Testis (tissue), 5 donors: ENCODE measurements at places on chromosomes 5 and 9.

DNA sequence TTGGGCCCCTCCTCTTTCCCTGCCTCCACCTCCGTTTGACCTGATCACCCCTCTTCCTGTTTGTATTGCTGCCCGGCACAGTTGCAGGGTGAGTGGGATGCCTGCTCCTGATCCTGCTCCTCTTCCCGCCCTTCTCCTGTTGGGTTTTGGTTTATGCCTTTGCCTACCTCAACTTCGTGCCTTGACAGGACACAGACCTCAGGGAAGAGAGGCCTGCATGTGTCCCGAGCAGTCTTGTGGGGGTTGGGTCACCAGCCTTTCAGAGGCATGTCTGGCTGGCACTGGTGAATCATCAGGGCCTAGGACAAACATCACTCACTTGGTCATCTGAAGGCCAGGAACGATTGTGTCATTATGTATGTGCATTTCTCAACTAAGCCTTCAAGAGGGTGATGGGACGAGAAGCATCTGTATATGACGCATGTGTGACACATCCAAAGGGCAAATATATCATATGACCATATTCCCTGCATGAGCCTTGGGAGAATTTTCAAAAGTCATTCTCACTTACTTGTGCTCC, 56.9 kb downstream of the NPR3 start:
- no peak for DNase-seq

DNA sequence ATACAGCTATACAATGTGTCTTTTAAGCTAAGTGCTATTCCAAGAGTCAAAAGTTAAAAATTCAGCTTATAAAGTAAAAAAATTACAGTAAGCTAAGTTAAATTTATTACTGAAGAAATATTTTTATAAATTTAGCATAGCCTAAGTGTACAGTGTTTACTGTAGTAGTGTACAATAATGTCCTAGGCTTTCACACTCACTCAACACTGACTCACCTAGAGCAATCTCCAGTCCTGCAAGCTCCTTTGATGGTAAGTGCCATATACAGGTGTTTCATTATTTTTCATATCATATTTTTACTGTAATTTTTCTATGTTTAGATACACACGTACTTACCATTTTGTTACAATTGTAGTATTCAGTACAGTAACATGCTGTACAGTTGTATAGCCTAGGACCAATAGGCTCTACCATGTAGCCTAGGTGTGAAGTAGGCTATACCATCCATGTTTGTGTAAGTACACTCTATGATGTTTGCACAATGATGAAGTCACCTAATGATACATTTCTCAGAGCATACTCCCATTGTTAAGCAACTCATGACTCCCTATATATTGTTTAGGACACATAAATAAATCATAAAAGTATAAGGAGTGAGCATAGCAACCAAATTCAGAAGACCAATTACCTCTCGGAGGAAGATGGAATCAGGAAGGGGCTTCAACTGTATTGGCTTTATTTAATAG, 165.1 kb upstream of the SLC30A5 start:
- DNase-seq: no peak

GRCh38 chr9:90929626-90930025, 128.0 kb downstream of the SYK start:
- no peak for DNase-seq

DNA sequence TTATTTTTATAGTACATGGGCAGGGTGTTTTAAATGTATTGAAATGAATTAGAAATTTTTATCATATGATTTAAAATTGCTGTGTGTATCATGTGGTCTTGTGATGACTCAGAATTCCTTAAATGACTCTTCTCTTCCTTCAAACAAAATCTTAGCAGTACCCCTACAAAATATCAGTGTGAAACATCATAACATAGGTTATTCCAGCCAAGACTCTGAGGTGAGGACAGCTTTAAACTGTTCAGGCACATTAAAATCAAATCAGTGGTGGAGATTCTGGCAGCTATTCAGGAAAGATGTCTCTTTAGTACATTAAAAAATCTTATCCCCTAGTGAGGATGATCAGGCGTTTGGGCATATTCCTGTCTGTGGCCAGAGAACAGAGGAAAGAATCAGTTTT, 174.0 kb downstream of the MAN2A1 start:
- DNase-seq: no peak

- no peak for DNase-seq
These were observed 262.3 kb downstream of the NSG2 start for GRCh38 chr5:174307656-174308271.

DNA sequence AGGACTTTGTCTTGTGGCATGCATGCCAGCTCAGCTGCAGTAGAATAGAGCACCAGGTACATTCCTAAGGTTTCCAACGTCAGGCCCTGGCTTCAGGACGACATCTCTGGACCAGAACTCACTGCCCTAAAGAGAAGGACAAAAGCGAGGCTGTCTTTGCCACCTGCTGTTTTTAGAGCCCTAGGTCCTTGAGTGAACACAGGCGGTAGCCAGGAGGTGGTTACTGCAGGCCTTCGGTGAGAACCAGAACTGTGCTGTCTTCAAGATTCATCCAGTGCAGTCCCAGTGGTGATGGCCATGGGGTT, 288.9 kb upstream of the CDH18 start:
- DNase-seq: no peak

DNA sequence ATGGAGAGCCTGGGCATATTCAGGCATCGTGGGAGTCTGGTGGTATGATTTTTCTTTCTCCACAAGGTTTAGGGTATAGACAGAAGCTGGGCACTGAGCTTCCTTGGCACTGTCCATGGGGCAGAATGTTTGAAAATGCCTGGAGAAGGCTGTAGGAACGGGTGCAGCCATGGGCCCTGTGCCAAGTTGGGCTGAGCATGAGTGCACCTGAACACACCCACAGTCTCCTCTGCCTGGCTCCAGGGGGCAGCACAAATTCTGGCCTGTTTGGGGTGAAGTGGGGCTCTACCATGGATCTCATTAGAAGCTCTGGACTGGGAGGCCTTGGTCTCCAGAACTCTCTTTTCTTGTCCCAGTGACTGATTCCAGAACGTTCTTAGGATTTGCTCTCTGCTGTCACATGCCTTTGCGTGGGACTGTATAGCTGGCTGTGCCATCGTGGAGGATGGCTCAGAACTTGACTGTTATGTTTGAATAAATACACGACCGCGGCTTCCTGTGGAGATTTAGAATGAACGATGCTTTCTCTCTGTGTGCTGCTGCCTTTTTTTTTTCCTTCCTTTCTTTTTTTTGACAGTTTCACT, 229.8 kb downstream of the FANCC start:
- DNase-seq: no peak

GRCh38 chr5:126855266-126855665, 78.3 kb downstream of the LMNB1 start:
- DNase-seq: no peak

- DNase-seq: no peak
These were observed 87.9 kb downstream of the SLC1A3 start for GRCh38 chr5:36694351-36694750.

DNA sequence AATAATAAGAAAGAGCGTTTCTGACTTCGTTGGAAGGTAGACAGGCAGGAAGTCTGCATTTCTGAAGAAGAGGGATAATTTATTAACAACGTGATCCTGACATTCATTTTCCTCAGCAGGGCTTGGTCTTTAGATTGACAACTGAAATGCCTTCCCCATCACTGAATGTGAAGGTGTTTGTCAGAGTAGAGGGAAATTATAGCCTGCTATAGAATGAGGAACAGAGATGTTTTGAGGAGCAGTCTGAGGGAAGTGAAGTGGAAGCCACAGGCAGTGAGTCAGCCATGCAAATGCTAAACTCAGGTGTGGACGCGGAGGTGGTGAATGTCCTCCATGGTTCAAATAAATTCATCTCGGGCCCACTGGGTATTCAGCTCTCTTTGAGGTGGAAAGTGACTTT, 30.5 kb downstream of the C7 start:
- DNase-seq: no peak

DNA sequence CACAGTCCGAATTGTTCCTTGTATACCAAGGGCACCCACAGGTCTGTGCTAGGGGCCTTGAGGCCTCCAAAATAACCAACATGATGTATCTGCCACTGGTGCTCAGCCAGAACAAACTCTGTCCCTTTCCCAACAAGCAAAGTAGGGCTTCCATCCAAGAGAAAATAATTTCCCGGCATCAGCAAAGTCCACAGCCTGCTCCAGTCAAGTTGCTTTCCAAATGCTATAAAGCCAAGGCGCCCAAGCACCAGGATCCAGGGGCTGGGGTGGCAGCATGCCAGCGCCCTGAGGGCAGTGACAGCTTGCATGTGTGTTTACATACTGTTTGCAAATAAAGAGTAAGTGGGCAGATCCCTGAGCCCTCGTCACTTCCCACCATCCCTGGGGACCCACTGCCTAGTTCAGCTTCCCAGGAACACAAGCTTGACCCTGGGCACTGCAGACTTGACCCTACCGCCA, 155.9 kb downstream of the ERCC6L2 start:
- DNase-seq: peak; percentile 62

DNA sequence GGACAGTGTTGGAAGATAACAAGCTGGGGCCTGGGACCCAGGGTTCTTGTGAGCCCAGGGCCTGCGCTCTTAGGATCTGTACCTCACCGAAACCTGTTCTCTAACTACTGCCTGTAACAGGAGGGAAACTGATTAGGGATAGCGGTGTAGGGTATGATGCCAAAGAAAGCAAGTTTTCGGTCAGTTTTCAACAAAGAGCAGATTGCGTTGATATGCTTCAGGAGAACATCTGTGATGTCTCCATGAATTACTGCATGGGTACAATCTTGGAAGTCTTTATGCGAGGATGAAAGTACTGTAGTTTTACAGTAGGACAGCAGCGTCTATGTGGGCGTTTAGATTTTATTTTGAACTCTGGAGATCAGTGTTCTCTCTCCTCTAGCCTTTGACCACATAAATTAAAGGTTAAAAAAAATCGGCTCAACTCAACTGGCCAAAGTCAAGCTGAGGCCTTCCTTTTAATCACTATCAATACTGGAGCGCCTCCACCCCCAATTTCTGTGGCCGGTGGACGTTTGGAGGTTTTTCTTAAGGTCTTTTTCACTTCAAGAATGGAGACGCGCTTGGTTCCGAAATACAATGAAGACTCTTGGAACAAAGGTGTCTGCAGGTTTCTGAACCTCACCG, 3.0 kb downstream of the NFIL3 start:
- no peak for DNase-seq

DNA sequence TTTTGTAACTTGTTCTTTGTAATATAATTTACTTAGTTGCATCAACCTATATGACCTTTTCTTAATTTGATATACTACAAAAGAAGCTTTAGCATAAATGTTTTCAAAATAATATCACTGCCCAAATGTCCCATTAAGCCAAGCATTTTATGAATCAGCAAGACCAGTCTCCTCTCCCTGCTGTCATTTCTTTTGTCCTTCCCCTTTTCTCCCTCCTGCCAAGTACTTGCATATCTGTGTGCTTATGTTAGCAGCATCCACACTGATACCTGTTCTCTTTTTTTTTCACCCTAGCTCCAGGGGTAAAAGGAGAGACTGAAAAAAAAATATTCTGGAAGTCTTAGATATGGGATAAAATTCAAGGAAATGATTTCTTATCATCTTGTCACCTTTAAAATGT, 69.7 kb downstream of the ZSWIM6 start:
- DNase-seq: no peak

DNA sequence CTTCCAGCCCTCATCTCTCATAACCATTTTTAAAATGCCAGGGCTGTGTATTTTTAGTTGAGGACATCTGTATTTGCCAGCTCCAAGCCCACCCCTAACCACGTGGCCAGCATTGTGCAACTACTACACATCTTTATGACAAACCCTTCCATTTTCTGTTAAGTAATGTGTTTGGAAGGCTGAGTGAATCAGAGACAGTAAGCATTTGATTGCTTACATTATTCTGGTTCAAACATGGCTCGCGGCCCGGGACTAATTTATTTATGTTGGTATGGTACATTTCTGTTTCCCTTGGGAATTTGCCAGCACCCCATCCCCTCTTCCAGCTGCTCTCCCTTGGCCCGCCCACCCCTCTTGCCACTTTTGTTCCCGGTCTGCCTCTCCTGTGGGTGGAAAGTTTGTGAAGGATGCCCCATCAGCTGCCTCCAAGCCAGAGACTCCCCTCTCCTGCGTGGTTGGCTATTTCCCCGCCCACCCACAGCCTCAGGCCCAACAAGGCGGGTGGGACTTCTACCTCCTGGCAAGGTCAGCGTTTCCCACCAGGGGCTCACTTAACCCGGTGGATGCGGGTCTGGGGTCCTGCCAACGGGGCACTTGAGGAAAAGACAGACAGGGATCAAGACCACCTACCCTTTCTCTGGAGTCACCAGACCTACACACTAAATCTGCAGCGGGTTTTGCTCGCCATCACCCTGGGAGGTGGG, 162.2 kb downstream of the HSD17B3 start:
- peak; percentile 67 for DNase-seq

DNA sequence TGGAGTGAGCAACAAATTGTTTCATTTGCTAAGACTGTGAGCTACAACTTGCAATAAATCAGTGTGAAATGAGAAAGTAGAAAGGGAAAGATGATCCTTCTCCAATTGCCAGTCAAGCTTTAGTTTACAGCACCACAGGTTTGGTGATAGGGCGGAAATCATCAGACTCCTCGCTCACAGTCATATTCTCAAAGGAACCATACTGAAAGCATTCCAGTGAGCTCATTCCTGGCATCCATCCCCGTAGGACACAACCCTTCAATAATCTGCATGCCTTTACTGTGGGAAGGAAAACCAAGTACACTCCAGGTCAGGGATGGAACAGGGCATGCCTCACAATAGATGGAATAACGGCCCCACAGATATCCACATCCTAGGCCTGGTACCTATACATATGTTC, 80.7 kb downstream of the FSTL4 start:
- DNase-seq: peak; percentile 38

- no peak for DNase-seq
These were observed 151.1 kb downstream of the DOCK2 start for GRCh38 chr5:169788168-169788567.
